ENCODE measurements at places on chromosomes 6 and 20. TPM values are rescaled to one million over a fixed set of nuclear protein-coding genes. Genes with fewer than 3 reads are reported as not detected.

CST4 gene
- total RNA-seq, result not detected

EDN1 gene
- total RNA-seq, result 2.8 TPM

MYBL2 gene
- total RNA-seq, result 4.9 TPM

POLR1H gene
- 28.2 TPM for total RNA-seq

SAMD5 gene
- 0.88 TPM for total RNA-seq

MYH7B gene
- not detected for total RNA-seq

GNAS-AS1 gene
- 0.89 TPM for total RNA-seq

DEF6 gene
- 1.2 TPM for total RNA-seq

ZNF391 gene
- 2.4 TPM for total RNA-seq

TPD52L1 gene
- 64.7 TPM for total RNA-seq

VSTM2L gene
- 1.8 TPM for total RNA-seq

SCRT2 gene
- total RNA-seq, result not detected

C6orf58 gene
- total RNA-seq, result not detected

OCSTAMP gene
- not detected for total RNA-seq

CYB5R4 gene
- 10.8 TPM for total RNA-seq

FRS3 gene
- total RNA-seq, result 1.2 TPM

PTK6 gene
- 0.18 TPM for total RNA-seq

RHAG gene
- total RNA-seq, result not detected

SUN5 gene
- total RNA-seq, result not detected

PPIL1 gene
- 43.4 TPM for total RNA-seq

ULBP2 gene
- total RNA-seq, result 13.7 TPM

OTOR gene
- not detected for total RNA-seq

GNMT gene
- total RNA-seq, result not detected

PXMP4 gene
- 3.0 TPM for total RNA-seq

HCK gene
- total RNA-seq, result not detected

BLCAP gene
- total RNA-seq, result 43.1 TPM

ADGRF1 gene
- not detected for total RNA-seq

FAM229B gene
- 14.0 TPM for total RNA-seq

CLPSL2 gene
- not detected for total RNA-seq

ZBTB46 gene
- total RNA-seq, result 0.59 TPM

GABBR1 gene
- total RNA-seq, result 13.1 TPM

PLN gene
- 0.83 TPM for total RNA-seq

SALL4 gene
- 2.0 TPM for total RNA-seq

SNHG17 gene
- total RNA-seq, result 3.0 TPM
